ENCODE measurements at places on chromosomes 1 and 21.

- no peak for DNase-seq
Observed at GRCh38 chr1:205497351-205497750, 7.1 kb upstream of the CDK18 start.

DNA sequence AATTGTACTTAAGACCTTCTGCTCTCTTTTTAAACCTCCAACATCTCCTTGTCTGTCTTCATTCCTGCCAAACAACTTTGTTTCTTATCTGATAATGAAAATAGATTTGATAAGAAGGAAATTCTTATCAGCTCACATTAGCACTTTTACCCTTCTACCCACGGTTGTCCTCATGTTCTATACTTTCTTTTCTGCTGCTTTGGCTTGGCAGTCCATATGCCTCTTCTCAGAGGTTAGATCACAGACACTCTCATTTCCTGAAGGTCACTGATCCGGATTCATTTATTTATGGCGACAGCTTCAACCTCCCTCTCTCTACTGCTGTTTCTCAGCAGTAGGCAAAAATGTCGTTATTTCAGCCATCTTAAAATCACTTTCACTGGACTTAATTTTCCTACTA is 2015.8 kb downstream of the NCAM2 start:
- DNase-seq: no peak

DNA sequence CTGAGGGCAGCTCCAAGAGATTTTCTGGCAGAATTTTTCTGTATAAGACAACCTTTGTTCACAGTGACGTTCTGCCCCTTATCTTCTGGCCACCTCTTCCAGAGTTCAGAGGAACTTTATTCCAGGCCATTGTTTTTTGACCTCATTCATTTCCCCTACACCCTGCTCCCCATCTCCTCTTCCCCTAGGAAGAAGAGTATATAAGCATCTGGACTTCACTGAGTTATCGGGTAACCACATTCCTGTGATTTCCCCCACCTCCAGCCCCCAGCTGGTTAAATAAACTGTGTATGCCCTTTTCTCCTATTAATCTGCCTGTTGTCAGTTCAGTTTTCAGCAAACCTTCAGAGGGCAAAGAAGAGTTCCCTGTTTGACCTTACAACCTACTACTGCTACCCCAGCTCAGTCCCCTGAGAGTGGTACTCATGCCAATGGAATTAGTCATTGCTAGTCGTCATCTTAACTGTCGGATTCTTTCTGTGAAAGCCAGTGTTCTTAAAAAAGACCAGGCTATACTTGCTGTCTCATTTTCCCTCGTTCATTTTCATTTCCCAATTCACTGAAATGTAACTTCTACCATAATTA is 14.3 kb upstream of the ALG14 start:
- peak; percentile 44 for DNase-seq

DNA sequence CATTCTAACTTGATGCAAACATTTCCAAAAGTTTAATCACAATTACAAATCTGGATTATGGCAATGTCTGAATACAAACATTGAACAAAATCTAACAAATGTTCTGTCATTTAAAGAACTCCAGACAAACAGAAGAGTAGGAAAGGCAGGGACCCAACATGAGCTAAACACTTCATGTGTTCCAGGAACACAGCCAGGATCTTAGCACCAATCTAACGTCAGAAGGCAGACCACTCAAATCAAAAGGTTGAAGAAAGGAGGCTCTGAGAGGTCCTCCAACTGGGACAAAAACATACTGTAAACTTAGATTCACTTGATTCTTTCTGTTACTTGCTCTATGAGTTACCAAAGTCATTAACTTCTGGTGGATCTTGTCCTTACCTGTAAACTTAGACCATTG is 374.0 kb downstream of the NEGR1 start:
- no peak for DNase-seq

- no peak for DNase-seq
Observed at GRCh38 chr1:208162903-208163302, 81.3 kb downstream of the PLXNA2 start.

DNA sequence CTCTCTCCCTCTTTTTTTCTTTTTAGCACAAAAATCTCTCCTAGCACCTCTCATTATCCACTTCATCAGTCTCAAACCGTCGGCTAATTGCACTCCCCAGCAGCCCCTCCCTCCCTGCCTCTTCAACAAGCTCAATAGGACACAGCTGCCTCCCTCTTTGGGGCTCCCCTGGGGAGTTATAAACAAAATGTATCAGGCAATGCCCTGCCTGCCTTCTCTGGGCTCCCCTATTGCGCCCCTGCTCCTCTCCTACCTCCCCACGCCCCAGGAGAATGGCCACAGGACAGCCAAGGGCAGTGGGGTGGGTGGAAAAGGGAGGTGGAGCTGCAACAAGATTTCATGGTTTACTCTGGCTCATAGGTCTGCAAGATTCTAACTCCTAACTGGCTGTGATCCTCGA is 147.1 kb upstream of the GRIK3 start:
- no peak for DNase-seq

- DNase-seq: no peak
Observed at GRCh38 chr1:63612564-63612963, 19.4 kb downstream of the PGM1 start.

DNA sequence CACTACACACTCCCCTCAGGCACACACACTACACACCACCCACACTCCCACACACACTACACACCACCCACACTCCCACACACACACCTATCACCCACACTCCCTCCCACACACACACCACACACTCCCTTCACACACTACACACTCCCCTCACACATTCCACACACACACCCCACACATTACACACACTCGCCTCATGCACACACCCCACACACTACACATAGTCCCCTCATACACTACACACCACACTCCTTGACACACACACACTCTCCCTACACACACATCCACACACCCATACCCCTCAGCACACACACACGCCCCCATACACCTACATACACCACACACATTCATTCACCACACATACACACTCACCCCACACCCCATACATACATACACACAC is 31.0 kb upstream of the SELENON start:
- no peak for DNase-seq

DNA sequence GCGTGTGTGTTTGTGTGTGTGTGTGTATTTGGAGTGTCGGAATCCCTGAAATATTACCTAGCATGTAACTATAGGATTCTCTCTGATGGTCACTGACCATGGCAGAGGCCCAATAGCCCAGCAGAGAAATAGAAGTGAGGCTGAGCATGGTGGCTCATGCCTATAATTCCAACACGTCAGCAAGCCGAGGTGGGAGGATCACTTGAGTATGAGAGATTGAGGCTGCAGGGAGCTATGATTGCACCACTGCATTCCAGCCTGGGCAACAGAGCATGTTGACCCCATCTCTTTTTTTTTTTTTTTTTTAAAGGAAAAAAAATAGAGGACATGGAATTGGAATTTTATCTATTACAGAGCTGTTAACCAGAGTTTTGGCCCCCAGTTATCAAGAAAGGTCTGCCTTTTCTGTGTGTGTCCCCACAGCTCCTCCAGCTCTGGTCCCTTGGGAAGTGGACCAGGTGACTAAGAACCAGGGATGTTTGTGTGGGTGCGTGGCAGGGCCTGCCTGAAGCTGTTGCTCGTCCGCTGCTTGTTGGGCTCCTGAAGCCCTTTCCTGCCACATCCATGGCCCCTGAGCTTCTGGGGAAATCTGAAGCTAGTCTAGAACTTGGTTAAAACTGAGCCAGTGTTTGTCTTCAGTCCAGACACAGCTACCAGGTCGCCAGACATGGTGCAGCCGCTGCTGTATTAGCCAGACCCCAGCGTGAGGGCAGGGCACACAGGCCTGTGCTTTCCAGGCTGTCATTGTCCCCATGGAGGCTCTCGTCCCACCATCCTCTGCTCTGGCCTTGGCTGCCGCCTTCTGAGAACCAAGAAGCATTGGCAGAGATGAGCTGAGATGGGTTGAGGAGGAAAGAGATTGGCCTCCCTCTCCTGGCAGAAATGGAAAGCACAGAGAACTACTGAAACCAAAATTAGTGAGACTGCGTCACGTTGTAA is 25.5 kb downstream of the CAPN9 start:
- peak; percentile 49 for DNase-seq

GRCh38 chr1:54117815-54118563 is 34.8 kb downstream of the CDCP2 start:
- DNase-seq: no peak

- no peak for DNase-seq
Observed at GRCh38 chr21:39535646-39536437, 76.9 kb upstream of the B3GALT5 start.

GRCh38 chr1:202756391-202756790 is 46.1 kb upstream of the SYT2 start:
- DNase-seq: no peak

GRCh38 chr1:181675091-181675917 is 192.0 kb downstream of the CACNA1E start:
- no peak for DNase-seq

DNA sequence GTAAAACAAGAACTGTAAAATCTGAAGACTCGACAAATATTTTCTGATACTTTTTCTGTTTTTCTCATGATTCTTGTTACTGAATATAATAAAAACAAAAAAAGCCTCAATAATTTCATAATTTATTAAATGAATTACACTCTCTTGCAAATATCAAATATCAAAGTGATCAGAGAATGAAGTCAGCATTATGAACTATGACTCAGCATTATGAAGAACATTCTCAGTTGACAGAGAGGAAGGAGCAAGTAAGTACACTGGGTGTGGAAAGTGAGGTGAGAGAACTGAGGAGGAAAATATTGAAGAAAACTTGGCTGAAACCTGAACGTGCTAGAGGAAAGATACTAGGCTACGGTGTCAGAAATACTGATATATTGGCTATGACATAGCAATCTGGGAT is 529.5 kb downstream of the KCNT2 start:
- DNase-seq: no peak

DNA sequence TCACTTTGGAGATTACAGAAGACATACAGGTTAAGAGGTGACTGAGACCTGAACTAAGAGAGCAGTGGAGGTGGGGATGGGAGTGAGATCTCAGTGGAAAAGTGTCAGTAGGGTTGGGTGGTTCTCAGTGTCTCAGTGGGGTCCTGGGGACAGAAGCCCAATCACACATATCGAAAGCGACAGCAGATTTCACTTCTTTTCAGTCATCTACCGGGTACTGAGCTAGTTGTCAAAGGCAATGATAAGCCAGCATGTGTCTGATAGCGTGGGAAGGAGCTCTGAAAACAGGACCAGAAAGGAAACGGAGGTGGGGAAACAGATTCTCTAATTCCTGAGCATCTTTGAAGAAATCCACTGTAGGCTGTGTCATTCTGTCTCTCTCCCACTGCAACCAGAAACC is 59.5 kb downstream of the RHOU start:
- DNase-seq: no peak

- DNase-seq: no peak
Observed at GRCh38 chr1:10105484-10105883, 72.7 kb downstream of the UBE4B start.

- no peak for DNase-seq
Observed at GRCh38 chr1:111778066-111778465, 22.4 kb downstream of the DDX20 start.

DNA sequence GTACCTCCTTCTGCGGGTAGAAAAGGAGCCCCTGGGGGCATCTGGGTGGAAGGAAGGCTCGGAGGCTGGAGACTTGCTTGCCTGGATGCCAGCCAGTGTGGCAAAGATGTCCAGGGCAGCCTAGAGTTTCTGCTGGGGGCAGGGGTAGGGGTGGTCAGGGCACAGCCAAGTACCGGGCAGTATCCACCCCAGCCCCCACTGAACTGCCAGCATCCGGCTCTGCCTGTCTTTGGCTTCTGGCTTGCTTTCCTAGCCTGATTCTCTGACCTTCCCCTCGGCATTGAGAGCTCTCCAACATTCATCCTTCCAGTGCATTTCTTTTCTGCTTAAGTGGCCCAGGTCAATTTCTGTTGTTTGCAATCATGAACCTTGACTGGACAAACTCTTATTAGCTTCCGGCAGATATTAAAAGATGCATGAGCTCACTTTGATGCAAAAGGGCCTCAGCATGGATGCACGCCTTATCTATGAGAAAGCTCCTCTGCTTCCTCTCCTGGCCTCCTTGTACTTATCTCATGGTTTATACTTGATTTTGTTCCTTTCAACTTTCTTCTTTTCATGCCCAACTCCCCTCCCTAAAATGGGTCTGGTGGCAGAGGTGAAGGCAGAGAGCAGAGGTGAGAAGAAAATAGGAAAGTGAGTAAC is 116.9 kb downstream of the HLCS start:
- DNase-seq: no peak

DNA sequence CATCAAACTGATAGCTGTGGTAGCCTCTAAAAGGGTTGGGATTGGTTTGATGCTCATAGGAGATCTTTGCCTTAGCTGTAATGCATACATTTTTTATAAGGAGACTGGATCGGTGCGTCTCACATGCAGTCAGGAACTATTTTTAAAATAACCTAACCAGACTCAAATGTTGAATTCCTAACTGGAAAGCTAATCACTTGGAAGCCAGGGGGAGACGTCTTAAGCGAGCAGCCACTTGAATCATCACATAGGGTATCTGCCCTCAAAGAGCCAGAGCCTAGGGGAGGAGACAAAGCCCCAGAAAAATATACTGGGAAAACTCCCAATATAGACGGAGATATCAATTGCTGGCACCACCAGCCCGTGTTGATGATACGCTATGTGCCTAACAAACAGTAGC is 61.7 kb upstream of the PUM1 start:
- no peak for DNase-seq

- no peak for DNase-seq
Observed at GRCh38 chr1:110879758-110880606, 7.0 kb downstream of the CD53 start.

DNA sequence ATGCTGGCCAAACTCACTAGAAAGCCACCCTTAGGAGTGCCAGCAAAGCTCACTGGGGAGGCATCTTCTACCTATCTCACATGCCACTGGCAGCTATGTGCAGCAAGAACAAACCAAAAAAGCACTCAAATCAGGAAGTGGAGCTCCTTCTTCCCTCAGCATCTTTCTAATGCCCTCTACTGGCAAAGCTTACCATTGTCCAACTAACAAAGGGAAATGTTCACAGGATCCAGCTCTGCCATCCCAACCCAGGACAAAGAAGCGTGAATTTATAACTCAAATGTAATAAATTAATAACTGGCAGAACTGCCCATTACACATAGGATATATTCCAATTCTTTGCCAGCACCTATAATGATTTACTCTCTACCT is 38.9 kb downstream of the LEPR start:
- peak; percentile 35 for DNase-seq

DNA sequence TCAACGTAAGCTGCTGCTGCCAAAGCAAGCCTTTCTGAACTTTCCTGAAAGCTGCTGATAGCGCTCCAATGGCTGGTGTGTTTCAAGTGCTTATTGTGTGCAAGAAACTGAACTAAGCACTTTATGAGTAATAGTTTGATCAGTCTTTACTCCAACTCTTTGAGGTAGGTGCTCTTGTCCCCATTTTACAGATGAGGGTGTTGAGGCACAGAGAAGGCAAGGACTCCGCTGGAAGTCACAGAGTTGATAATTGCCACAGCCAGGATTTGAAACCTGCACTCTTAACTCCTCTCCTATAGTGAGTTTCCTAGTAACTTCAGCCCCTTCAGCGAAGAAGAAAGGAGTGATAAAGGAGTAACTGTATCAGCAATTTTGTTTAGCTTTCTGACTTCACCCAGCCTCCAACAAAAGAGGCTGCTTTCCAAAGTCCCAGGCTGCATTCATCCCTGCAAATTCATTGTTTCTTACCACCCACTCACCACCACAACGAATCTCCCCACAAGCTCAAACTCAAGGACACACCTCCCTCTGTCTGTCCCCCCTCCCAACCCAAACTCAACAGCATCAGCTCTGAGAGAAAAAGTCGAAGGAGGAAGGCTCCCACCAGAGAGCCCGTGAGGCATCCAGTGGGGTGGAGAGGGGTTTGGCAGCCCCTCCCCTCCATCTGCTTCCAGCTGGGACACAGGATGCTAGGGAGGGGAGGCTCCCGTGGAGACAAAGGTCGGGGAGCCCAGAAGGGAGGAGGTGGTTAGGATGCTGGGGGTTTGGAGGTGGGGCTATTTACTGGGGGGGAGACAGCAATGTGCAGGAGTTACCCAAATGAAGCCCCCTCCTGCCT is 139.6 kb downstream of the NAV1 start:
- DNase-seq: peak; percentile 75

Measured in iPS-NIHi11 (cell line).